ENCODE measurements at places on chromosomes 3 and 15.

- no peak for DNase-seq
These were observed 15.5 kb downstream of the ANO10 start for GRCh38 chr3:43606284-43606683.

DNA sequence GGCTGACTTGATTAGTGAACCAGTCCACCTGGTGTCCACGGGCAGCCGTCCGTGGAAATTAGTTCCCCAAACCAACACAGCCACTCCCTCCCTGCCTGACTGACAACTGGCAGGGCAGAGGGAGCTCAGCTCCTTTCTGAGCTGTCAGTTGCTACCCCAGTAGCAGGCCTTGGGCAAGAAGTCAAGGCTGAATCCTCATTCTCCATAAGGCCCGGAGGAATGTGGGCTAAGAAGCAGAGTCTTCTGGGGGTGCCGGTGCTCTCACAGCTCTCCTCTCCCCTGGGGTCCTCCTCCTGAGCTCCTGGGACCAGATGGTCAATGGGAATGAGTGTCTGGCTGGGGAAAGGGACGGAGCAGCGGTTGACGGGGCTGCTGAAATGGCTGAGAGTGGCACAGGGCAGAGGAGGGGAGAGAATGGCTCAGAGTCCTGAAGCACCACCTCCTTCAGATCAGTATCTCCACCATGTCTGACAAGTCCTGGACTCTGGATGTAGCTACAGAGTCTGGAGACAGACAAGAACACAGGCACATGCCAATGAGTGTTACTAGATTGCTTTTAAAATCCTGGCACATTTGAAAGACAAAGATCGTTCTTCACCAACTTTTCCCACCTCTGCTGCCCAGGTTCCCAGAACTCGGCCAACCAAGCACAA, 16.9 kb downstream of the AMOTL2 start:
- no peak for DNase-seq

- DNase-seq: no peak
These were observed 18.0 kb upstream of the EBLN2 start for GRCh38 chr3:73043414-73043813.

DNA sequence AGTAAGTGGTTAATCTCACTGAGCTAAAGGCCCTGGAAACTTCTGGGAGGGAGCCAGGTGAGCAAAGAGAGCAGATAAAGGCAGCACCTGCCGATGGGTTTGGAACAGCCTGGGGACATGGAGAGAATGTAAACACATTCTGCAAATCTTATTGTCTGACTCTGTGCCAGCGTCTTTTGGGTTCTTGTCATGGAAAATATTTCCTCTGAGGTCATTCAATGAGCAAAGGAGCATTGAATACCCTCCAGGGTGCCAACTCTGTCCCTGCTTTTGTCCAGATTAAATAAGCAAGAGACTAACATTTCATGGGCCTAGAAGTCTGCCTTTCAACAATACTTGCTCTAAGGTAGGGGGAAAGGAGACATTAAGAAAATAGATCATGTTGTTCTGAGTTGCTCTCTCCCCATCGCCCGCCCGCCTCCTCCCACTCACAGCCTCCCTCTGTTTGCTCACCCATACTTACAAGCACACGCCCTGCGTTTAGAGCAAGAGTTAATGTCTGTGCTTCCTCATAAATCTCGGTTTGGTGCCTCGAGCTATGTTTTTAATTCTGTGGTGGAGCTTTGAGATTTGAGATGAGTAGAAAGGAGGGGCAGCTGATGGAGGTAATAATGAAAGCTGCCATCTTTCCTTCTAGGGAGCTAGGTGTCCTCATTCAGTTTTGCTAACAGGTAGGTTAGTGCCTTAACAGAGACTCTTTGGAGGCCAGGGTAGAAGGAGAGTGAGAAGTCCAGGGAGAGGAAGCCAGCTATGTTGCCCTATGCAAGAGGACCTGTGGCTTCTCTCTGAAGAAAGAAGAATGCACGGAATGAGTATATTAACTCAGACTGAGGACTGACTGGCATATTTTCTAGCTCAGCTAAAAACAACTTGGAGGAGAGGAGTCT, 132.9 kb downstream of the TPRG1 start:
- DNase-seq: no peak

- DNase-seq: no peak
These were observed 7.3 kb upstream of the SCAPER start for GRCh38 chr15:76912430-76912829.

DNA sequence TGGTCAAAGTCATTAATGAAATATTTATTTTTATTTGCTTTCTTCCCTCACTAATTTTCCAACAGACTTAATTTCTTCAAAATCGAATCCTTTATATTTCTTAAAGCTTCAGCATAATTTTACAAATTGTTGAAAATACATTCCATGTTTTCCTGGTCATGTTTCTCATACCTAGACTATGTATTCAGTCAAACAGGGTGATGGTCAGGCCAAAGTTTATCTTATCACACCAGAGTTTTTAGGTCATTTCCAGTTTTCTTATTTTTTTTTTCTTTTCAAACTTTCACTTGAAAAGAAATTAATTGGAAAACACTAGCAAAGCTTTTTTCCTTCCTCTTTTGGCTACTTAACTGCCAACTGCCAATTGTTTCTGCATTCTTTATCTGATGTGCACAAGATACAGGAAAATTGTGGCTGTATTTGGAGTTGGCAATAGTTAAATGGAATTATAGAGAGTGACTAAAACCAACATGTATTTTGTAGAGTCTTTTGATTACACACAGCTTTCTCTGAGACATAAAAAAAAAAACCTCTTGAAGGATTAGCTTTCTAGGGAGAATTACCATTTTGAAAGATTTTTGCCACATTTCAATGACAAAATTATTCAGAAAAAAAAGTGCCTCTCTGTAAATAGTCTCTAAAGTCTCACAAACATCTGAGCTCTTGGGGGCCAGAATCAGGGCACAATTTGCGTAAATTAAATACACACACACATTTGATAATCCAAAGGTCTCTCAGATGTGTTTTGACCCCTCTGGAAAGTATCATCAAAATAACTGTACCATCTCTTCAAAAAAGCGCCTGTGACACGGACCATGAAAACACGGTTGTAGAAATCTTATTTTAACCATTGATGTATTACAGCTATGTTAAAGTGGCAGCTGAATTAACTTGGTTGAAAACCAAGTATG, 603.2 kb upstream of the KCNMB2 start:
- no peak for DNase-seq

DNA sequence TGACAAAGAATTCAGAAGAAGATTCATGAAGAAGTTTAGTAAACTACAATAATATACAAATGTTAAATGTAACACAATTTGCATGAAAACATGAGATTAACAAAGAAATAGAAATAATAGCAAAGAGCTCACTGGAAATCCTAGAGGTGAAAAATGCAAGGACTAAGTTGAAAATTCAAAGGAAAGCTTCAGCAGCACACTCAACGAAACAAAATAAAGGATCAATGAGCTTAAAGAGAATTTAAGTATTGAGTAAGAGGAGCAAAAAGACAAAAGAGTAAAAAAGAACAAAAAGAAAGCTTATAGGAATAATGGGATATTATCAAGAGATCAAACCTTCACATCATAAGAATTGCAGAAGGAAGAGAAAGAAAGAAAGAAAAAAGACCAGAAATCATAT, 583.8 kb upstream of the NECTIN3 start:
- no peak for DNase-seq

- DNase-seq: no peak
These were observed 1047.0 kb downstream of the TUSC7 start for GRCh38 chr3:117756563-117756962.

DNA sequence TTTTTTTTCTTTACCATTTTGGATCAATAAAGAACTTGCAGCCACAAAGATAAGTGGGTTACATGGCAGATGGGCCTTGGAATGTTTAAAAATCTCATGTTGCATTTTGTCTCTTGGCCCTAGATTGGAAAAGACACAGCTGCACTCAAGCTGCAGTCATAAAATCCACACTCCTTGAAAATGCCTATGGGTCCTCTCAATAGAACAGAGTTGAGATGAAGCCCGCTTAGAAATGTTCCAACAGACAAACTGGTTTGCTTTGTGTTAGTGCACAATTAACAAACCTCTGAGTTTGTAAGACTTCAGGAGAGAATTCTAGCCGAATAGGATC, 401.2 kb upstream of the CDIN1 start:
- no peak for DNase-seq

DNA sequence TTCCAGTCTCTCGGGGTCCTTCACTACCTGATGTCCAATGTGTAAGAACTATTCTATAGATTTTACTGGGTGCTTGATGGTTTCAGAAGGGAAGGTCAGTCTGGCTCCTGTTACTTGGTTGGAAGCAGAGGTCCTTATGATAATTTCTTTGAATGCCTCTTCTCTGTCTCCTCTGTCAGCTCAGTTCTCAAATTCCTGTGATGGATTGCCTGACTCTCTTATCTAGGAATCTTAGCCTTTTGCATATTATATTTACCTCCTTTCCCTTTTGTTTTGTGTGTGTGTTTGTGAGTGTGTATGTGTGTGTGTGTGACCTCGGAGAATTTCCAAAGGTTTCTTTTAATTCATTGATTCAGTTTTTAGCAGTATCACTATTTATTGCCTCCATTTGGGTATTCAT, 88.2 kb downstream of the ARNT2 start:
- DNase-seq: no peak

- no peak for DNase-seq
These were observed 3.1 kb downstream of the TSPAN3 start for GRCh38 chr15:77067691-77068367.

DNA sequence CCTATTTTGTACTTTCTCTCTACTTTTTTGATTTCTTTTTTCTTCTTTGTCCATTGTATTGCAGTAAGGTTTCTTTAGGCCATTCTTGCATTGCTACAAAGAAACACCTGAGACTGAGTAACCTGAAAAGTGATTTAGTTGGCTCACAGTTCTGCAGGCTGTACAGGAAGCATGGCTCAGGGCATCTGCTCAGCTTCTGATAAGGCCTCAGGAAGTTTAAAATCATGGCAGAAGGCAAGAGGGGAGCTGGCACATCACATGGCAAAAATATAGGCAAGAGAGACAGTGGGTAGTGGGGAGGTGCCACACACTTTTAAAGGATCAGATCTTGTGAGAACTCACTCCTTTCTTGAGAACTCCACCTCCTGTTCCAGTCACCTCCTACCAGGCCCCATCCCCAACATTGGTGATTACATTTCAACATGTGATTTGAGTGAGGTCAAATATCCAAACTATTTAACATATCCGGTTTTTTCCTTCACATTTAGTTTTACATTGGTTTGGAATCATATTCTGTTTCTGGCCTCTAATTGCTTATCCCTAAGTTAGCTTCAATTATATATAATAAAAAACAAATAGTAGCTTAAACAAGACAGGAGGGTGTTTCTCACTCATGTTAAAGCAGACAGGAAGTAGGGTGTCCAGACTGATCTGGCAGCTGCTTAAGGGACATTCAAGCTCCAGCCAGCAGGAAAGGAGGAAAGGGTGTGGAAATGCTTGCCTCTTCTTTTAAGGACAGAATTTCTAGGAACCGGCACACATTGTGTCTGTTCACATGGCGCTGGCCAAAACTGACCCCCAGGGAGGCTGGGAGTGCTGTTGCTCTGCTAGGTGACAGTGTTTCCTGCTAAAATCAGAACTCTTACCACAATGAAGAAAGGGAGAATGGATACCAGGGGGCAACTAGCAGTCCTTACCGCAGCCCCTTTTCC, 28.8 kb upstream of the SKOR1 start:
- no peak for DNase-seq

DNA sequence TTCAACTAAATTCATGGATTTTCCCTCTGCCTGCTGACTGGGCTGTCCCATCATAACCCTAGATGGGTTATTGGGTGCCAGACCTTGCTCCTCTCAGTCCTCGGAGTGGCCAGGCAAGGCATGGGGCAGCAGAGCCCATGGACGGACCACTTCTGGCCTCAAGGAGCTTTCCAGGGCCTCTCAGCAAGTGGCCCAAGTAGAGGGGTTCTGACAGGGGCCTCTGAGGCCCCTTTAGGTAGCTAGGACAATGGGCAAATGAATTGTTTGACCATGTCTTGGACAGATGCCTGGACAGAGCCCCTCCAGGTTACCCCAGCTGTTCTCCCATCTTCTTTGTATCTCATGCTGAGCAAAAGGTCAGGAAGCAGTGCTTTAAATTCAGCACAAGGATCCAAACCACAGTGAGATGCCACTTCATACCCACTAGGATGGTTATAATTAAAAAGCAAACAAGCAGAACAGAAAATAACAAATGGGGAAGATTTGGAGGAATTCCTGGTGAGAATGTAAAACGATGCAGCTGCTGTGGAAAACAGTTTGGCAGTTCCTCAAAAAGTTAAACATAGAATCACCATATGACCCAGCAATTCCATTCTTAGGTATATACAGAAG, 61.6 kb downstream of the SPSB4 start:
- DNase-seq: no peak

DNA sequence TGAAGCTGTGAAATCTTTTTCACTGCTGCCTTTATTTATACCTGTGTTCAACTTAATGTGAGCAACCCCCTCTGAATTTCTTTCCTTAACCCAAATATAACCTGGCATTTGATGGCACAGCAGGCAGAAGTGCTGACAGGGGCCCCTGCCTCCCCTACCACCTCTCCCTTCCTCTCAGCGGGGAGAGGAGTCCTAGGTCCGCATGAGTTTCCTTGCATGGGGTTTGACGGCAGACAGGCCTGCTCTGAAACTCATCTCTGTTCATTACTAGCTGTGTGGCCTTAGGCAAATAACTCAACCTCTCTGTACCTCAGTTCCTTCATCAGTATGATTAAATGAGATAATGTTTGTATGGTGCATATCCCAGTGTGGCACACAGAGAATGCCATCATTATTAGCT, 79.7 kb downstream of the SEC22A start:
- no peak for DNase-seq

DNA sequence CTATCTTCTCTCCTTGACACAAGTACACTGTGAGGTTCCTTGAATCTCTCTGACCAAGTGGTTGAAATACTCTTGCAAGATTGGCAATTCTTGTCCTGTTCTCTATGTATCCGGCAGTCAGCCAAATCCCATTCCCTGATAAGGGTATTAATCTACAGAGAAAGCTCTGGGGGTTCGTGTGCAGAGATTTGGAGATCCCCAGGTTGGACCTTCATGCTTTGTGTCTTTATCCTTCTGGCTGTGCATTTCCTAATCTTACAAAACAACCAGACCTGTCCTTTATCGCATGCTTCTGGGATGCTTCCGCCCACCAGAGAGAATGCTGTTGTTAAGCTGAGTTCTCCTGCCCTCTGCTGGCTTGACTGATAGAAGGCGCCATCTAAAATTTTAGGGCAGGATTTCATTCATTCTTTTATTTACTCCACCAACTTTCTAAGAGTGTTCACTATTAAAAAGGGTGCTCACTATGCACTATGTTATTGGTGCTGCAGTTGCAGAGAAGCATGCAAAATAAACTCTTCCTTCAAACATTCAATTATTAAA, 8.6 kb upstream of the SST start:
- peak; percentile 20 for DNase-seq

- no peak for DNase-seq
These were observed 60.3 kb upstream of the TRA2B start for GRCh38 chr3:185998136-185998535.

GRCh38 chr3:195556390-195556789, 13.3 kb upstream of the PPP1R2 start:
- DNase-seq: no peak

DNA sequence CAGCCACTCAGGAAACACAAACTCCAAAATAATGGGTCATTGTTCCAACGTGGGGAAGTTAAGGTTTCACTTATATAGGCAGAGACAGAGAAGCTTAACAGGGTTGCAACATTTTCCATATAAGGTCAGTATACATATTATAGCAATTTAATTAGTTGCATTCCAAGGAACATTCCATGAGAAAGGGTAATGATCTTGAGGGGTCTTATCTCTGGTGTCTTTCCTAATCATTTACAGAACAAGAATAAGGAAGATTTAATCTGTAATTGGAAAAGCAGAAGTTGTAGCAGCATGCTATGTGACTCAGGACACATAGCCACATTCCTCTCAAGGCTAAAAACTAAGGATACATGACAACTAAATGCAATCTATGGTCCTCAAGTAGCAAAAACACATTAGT, 4.9 kb downstream of the MNS1 start:
- no peak for DNase-seq

- no peak for DNase-seq
These were observed 9.3 kb downstream of the CCDC33 start for GRCh38 chr15:74245342-74245931.

Data from caudate nucleus (tissue), 63 donors.